ENCODE measurements at places on chromosomes 3 and 15.

- DNase-seq = no peak
These were observed 20.4 kb upstream of the PYDC2 start for GRCh38 chr3:191440532-191440931.

DNA sequence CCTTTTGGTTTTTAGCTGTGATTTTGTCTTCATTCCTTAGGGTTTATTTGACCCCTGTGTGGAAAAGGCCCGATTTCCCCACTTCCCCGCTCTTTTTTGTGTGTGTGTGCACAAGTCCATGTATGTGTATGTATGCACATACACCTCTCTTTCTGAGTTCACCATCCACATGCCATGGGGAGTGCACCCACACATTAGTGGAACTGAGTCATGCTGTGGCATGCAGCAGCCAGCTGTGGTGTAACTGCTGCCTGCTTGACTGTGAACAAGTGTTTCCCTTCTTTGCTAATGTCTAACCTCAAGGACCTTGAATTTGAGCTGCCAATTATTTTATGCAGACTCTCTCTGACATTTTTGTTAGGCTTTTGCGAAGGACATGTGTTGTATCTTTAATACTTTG lies 434.9 kb upstream of the TPM1 start:
- DNase-seq = no peak

- no peak for DNase-seq
These were observed 11.4 kb downstream of the FAM107A start for GRCh38 chr3:58565621-58566397.

- DNase-seq = no peak
These were observed 79.0 kb upstream of the CLDN18 start for GRCh38 chr3:137930976-137931375.

DNA sequence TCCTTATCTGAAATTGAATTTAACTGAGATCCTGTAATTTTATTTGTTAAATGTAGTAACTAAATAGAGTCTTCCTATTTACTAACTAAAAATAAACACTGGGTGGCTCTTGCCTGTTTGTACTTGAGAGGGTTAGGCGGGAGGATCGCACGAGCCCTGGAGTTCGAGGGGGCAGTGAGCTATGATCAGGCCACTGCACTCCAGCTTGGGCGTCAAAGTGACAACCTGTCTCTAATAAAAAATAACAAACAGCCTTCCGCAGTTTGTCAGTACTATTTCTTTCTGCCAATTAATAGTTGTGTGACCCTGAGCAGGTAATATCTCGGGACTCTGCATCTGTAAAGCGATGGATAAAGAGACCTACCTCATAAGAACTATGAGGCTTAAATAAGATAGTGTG lies 768 bp upstream of the PDE12 start:
- no peak for DNase-seq

DNA sequence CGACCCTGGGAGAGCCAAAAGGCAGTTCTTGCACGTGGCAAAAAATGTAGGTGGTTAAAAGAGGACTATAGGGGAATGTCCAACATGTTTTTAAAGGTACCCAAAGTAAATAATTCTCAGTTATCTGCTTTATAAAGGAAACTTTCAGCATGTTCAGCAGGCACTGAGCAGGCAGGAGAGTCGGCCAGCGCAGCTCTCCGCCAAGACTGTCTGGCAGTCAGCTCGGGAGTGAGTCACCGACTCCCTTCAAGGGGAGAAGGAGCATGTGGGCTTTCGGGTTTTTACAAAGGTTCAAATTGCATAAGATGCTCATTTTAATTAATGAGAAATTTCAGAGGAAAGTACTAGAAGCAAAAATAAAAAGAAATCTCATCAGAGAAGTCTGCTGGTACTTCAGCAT lies 7.0 kb downstream of the GABRA5 start:
- DNase-seq = no peak

DNA sequence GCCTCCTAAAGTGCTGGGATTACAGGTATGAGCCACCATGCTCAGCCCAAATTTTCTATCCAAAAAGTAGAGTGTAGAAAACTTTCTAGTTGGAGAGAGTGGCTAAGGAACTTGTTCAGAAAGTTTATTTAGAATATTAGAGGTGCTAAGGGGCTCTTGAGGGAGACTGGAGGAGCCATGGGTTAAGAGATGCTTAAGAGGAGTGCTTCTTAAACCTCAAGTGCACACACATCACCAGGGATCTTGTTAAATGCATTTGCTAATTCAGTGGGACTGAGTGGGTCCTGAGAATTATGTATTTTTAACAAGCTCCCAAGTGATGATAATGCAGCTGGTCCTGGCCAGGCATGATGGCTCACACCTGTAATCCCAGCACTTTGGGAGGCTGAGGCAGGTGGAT lies 29.7 kb upstream of the SLMAP start:
- no peak for DNase-seq

DNA sequence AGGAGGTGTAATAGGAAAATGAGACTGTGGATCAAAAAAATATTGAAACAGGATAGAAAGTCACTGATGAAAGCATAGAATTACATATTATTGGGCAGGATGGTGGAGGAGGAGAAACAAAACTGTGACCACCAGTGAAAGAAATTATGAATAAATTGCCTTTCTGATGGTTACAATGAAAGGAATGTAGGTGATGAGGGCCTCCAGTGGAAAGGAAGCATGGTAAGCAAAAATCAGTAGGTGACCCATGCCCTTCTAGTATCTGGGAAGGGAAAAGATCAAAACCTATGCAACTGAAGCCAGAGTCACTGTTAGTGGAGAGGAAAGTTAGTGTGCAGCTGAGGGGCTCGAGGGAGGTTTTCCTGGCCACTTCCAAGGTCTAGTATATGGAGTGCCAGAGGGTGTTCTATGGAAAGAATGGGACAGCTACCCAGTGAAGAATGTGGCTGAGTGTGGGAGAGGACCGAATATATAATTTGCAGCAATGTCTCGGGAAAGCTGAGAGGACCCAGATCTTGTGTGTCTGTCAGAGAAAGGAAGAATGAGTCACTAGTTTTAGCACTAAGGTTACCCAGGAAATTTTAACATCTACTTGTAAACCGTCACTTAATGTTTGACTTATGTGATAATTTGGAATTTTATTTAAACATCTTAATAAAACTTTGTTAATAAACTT lies 146.2 kb downstream of the NFKBIZ start:
- DNase-seq = no peak

- DNase-seq = no peak
These were observed 41.1 kb upstream of the NEDD4 start for GRCh38 chr15:56034514-56034913.

DNA sequence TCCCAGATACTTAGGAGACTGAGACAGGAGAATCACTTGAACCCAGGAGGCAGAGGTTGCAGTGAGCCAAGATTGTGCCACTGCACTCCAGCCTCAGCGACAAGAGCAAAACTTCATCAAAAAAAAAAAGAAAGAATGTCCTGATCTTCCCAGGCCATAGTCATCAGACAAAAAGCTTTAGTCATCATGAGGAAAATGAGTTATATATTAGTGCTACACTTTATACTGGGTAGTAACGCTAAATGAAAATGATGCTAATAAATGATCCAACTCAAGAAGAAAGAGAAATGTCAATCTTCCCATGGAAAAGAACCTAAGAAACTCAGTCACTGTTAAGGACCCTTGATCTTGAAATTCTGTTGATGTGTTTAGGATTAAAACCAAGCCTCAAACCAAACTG lies 26.3 kb upstream of the TRIM59 start:
- DNase-seq = no peak

- no peak for DNase-seq
These were observed 40.9 kb downstream of the CPN2 start for GRCh38 chr3:194310060-194310835.

- peak; percentile 22 for DNase-seq
These were observed 31.2 kb downstream of the GOLGB1 start for GRCh38 chr3:121718205-121718846.

DNA sequence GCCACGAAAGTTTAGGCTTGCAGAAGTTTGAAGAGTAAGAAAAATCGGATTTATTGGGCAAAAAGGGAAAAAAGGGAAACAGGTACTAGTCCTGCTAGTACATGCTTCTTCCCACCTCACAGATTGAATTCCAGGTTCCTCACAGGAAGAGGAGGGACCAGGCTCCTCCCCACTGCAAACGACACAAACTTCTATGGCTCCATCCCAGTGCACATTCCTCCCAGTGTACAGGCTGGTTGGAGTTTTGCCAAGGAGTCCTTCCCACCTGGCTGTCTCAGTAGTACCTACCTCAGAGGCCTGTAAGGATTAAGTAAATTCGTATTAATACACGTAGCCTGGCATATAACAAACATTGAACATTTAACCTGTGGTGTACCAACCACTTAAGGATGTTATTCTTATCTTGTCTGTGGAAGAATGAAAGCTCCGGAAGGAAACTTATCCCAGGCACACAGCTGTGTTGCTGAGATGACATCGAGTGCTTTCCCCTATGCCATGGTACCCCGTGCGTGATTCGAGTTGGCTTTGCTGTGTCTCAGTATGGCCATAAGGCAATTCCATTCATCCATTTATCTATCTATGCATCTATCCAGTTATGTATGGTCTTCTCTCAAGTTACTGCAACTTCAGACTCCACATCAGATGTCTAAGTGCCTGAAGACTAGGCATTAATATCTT lies 294.3 kb downstream of the LRTM1 start:
- no peak for DNase-seq

DNA sequence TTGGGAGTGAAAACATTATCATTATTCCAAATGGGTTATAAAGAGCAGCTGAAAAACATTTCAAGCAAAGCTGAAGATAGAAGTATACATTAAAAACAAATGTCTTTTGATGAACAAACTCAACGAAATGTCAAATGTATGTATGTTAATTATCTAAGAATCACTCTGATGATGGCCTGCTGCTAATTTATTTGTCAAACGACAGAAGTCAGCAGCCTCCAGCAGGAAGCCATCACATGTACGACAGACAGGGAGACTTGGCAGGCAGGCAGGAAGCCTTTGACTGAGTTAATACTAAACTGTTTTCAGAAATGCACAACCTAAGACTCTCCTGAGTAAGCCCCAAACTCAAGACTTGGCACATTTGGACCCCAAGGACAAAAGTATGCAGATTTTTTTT lies 491.1 kb downstream of the ZNF385D start:
- no peak for DNase-seq

DNA sequence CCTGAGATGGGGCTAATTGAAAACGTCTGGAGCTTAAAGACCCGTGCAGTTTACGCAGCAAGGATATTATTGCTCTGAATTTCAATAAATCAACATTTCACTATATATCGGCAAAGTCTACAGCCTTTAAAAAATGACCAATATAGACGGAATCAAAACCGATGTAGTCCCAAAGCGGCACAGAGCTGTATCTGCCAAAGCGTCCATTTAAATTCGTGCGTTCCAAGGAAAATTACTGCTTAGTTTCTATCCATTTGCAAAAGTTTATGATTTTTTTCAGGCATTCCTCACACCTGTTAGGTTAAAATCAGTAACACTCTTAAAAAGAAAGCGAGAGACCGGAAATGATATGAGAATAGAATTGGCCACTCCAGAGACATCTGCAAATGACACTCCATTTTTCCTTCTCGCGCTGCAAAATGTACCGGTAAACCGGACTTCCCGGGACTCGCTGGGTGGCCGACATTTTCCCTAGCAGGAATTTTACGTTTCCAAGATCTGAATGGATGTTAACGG lies 777 bp upstream of the EIF4A2 start:
- no peak for DNase-seq

GRCh38 chr3:61637088-61638051 lies 76.0 kb downstream of the PTPRG start:
- DNase-seq = no peak

DNA sequence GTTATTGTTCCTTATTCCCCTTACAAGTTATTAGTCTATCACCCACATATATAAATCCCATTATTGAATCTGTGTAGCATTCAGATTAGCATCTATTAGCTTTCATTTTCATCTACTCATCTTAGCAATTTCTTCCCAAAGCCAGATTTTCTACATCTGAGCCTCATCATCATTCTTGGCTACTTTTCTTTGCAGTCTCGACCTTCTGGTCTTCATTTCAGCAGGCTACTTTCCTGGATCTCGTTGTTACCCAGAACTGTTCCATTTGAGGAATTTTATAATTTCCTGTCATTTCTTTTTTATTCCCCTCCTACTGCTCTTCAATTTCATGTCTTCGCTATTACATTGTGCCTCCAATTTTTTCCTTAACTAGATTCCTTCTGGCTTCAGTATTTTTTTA lies 51.8 kb downstream of the SPRED1 start:
- no peak for DNase-seq

DNA sequence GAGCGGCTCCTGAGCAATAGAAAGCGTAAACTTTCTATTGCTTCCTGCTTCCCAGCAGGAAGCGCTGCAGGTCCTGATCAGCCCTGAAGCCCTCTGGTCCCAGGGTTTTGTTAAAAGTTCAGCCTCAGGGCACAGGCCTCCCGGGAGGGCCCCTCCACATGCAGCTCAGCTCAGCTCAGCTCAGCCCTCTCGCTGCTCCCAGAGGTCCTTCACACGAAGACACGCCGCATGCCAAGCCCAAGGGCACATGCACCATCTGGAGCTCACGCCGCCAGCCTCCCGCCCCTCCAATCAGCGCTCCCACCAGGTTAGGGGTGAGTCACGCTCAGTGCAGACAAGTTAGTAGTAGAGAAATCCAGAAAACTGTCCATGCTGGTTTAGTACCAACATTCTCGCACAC lies 12.7 kb downstream of the TKT start:
- DNase-seq = no peak

- DNase-seq = peak; percentile 94
These were observed at the start of gene NXPE3 for GRCh38 chr3:101779047-101779821. Gene NXPE3 (plus strand): TSS chr3:101779211. CDS start chr3:101785597, 6,386 bp downstream.

GRCh38 chr3:148763156-148763680 lies 64.4 kb upstream of the CPB1 start:
- DNase-seq = no peak

- DNase-seq = no peak
These were observed 214.1 kb upstream of the TLE3 start for GRCh38 chr15:70311821-70312220.

GRCh38 chr15:81752546-81752942 lies 293.3 kb downstream of the MEX3B start:
- DNase-seq = no peak

GRCh38 chr15:45181491-45182285 lies 6.1 kb downstream of the SHF start:
- DNase-seq = no peak

DNA sequence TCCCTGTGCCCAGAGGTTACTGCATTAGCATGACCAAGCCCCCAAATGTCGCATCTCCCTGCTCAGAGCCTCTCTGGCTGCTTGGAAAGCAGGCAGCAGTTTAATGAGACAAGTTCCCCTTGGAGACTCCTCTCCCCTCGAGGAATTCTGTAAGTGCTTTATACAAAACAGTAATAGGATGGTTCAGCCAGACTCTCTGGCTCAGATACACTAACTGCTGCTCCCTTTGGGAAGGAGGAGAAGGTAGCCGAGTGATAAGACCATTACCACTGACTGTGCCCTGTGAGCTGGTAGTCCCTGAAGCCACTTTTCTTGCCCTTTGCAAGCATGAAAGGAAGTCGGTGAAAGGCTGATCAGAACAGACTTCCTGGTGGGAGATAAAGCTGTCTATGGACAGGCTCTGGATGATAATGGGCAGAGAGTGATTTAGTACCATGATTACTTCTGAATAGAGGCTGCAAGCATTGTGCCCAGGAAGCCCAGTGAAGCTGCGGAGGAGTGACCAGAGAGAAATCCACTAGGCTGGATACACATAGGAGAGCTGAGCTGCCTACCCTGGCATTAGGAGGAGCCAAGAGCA lies 100.8 kb downstream of the SEMA6D start:
- DNase-seq = no peak
